Left cardiac atrium (tissue), 4 donors: ENCODE measurements at places on chromosomes 1 and 21.

GRCh38 chr1:5658340-5659316 is 333.6 kb downstream of the NPHP4 start:
- DNase-seq, result no peak

DNA sequence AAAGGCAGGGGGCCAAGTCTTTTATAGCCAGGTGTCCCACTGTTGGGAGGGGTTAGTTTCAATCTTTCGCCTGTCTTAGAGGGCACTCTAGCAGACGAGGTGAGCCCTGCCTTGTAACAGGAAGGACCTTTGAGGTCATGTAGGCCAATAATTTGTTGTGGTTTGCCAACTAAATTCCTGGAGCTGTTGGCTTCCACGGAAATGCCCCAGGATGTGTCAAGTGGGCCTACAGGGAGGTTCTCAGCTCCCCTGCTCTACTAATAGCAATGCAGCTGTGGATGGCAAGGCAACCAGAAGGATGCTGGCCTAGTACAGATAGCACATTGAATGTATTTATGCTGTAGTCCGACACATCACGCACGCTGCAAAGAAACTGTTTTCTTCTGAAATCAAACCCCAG is 22.3 kb upstream of the CASQ2 start:
- DNase-seq, result no peak

DNA sequence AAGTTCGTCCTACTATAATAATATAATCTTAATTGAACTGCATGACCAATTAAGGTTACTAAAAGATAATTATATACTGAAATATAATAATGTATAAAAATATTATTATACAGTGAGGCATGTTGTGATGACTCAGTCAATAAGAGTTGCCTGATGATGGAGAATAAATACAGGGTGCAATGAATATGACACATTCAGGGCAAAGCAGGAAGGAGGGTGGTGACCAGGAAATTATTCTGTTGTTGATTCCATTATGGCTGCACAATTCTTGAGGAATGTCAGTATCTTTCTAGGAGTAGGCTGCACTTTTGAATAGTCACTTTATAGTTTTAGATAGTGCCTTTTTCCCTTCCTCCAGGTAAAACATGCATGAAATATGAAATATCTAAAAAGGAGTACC is 46.4 kb upstream of the RGS21 start:
- DNase-seq, result no peak

GRCh38 chr1:89022167-89022959 is at the start of gene GBP3:
GBP3 (minus strand) TSS chr1:89022866; CDS start chr1:89020721, 2,145 bp downstream.
- DNase-seq, result no peak

GRCh38 chr21:43369596-43370090 is 57.3 kb downstream of the SIK1 start:
- DNase-seq, result no peak
